ENCODE measurements at places on chromosomes 4 and X. TPM values are rescaled to one million over a fixed set of nuclear protein-coding genes. Genes with fewer than 3 reads are reported as not detected.

- no peak for DNase-seq
Measured at GRCh38 chr4:45120163-45120562, 393.8 kb upstream of the GNPDA2 start.

DNA sequence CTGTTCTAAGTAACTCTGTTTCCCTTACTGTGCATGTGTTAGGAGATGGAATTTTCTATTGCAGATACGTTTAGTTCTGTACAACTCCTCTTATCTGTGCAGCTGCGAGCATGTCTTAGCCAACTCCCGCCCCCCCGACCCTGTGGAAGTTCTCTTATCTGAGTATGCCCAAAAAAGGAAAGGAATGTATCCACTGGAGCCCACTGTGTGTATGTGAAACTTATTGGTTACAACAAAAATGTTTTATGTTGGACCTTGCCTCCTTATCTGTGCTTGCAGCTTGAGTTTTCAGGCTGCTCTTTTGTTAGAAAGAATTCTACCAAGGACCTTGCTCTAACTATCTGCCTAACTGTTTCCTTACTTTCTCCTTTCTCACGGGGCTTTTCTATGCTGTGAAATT is 24.2 kb upstream of the DCAF8L2 start:
- DNase-seq = no peak

- no peak for DNase-seq
Measured at GRCh38 chr4:168128601-168129000, 36.3 kb downstream of the ANXA10 start.

DNA sequence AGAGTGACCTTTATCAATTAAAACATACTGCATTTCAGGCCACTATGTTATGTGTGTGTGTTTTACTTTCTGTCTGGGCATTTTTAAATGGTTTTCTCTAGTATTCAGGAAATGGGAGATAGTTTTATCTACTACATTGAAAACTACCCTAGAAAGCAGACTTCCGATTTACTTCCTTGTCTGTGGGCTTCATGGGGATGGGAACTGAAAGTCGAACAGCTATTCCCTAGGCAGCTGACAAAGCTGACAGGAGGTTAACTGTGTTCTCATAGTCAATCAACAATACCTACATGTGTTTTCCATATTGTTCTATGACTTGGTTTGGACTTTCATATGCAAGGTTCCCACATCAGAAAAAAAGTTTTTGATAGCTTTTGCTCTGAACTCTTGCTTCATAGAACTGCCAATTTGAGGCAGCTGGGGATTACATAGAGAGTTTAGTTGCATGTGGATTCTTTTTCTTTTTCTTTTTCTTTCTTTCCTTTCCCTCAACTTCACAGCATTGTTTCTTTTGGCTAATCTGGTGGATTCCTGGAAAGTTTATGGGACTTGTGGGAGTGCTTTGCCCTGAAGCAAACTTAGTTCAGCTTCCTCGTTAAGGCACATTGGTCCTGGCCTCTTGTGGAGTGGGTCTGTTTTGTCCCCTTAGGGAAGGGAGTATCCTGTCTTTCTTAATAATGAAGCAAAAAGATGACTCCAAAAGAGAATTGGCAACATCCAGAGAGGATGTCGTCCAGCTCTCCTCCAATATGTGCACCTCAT is 327.1 kb upstream of the GIMD1 start:
- no peak for DNase-seq

DNA sequence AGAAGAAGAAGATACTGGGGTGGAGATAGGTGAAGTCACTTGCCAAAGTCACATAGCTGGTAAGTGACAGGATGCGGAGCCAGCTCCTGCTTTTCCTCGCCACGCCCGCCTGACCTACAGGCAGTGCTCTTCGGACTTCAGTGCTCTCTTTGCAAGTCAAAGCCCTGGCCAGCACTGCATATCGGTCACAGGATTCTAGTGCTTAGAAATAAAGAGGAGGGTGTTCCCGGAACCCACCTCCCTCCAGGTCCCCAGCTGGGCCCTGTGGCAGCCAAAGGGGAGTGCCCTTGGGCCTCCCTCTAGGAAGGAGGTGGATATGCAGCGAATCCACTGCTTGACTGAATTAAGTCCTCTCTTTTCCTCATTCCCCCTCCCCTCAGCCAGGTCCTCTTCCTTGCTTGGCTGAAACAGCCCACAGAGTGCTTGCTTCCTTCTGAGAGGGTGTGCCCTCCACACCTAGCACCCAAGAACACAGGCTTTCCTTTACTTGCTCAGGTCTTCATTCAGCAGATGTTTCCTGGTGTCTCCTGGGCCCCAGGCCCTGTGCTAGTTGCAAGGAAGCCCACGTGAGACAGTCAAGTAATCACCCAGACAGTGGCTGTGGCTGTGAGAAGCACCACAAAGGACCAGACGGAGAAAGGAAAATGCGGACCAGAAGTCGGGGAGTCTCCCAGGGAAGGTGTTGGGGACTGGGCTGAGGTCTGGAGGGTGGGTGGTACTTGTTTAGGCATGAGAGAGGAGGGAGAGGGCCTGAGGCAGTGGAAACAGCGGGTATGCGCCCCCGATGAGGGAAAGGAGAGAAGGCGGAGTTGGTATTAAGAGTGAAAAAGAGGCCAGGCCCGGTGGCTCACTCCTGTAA is 14.0 kb upstream of the HMGB3 start:
- DNase-seq = no peak

- DNase-seq = no peak
Measured at GRCh38 chr4:71765350-71765749, 18.5 kb downstream of the GC start.

The TMSB15C gene
- 0.48 TPM for total RNA-seq

The GLRA2 gene
- not detected for total RNA-seq

The C4orf51 gene
- not detected for total RNA-seq
